Forelimb muscle (tissue), 1 donor: ENCODE measurements at places on chromosomes 4 and X.
A peak's percentile ranks its signal among the peaks of the same experiment; 100 is the strongest.

GRCh38 chr4:122687531-122688061 is 44.9 kb upstream of the BBS12 start:
- DNase-seq: no peak

DNA sequence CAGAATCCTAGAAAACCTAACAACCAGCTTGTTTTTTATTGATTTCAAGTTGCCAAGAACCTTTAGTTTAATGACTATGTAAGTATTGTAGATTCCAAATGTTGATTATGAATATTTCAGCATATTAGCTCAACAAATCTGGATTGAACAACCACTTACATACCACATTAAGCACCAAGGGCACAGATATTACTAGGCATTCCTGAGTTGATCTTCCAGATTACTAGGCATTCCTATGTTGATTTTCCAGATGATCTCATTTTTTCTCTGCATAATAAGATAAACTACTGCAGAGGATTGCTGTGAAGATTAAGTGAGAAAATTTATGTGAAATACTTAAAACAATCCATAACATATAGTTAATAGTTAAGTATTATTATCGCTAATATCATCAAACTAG is 17.4 kb upstream of the DCAF8L1 start:
- no peak for DNase-seq

GRCh38 chr4:38759113-38759789 is 23.5 kb downstream of the TLR10 start:
- no peak for DNase-seq

DNA sequence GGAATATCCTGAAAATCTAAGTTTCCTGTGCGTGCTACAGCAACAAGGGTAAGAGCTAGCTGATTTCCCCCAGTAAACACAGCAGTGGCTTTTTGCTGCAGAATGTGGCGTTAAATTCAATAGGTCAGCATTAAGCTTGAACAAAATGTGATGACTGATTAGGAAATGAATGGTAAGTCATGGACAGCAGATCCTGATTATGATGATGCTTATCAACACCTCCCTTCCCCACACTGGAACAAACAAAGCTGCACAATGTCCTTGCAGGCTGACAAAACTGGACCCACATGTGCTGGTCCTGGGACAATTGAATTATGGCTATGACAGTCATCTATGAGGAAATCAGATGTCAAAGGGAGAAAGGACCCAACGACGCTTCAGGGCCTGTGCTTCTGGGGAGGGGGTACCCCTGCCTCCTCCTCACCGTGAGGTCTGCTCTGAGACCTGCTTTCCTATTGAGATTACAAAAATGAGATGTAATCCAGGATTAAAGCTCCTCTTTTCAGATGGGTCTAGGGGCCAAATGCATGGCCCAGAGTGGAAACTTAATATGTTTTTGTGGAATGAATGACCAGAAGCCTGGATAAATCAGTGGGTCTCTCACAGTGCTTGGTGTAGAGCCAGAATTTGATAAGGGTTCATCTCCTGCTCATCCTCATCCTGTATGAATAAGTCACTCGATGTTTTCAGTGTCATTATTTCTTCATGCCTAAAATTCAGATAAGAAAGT is 32.0 kb upstream of the BOD1L1 start:
- DNase-seq: no peak

DNA sequence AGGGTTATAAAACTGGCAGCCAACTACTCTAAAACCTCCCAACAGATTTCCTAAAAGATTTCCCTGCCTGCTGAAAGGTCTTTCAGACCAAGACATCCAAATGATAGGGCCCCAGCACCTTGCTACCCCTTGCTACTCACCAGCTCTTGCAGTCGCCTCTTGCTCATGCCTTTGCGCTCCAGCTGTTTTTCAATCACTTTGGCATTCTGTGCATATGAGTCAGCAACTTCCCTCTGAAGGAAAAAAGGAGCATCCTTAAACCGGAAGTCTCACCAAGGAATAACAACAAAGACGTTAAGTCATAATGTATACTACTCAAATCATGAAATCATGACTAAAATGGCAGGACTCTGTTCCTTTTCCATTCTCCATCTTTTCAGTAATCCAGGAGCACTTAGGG is 24.0 kb downstream of the STEEP1 start:
- no peak for DNase-seq

DNA sequence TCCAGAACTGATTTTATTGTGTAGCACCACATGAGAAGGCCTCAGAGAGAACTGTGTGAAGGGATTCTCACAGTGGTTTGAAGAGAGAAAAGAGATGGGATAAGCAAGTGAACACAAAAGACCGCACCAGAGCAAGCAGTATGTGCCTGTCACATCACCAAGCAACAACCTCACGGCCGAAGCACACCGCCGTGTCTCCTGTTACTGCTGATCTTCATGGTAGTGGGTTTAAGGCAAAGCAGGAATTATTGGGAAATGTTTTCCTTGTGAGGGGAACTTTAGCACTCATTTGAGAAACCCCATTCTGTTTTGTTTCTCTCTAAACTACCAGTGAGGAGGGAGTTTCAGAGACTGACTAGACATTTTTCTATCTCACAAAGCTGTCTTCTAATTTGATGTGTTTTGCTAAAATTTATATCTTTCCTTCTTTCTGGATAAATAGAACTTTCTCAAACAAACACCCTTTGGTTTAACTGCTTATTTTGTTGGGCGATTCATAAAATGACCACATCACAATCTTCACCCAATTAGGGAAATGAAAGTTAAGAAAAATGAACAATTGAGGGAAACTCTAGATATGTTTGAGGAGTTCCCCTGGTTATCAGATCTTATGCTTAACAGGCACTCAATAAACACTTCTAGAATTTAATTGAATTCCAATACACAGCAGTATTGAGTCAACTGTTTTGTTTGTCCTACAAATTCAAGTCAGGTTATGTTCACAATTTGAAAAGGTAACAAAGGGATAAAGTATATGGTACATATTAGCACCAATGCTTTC is 16.5 kb downstream of the SH3KBP1 start:
- no peak for DNase-seq

DNA sequence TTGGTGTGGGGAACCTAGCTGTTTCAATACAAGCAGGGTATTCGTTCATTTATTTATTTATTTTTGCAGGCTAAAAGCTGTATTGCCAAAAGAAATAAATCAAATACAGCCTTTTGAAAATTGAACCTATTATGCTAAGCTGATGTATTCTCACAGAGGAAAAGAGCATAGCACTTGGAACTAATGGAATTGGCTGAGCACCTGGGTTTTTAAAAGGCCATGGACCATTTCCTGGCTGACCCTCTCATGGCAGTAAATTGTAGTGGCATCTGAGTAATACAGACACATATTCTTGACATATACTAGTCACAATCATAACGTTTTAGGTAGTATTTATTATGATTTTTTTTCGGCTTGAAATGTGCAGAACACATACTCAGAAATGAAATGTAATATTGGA is 71.8 kb upstream of the ALG13 start:
- DNase-seq: no peak

GRCh38 chr4:8641256-8641655 is 48.7 kb downstream of the CPZ start:
- DNase-seq: no peak

DNA sequence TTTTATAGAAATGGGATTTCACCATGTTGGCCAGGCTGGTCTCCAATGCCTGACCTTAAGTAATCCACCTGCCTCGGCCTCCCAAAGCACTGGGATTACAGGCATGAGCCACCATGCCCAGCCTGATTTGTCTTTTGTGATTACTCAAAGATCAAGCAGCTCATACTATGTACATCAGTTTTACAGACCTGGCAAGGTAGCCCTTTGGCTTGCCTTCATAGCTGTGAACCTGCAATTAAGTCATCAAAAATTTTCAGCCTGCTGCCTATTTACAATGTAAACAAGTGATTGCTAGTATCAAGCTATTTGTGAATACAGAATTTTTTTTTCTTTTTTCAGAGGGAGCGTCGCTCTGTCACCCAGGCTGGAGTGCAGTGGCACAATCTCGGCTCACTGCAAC is 46.2 kb downstream of the GSX2 start:
- no peak for DNase-seq

DNA sequence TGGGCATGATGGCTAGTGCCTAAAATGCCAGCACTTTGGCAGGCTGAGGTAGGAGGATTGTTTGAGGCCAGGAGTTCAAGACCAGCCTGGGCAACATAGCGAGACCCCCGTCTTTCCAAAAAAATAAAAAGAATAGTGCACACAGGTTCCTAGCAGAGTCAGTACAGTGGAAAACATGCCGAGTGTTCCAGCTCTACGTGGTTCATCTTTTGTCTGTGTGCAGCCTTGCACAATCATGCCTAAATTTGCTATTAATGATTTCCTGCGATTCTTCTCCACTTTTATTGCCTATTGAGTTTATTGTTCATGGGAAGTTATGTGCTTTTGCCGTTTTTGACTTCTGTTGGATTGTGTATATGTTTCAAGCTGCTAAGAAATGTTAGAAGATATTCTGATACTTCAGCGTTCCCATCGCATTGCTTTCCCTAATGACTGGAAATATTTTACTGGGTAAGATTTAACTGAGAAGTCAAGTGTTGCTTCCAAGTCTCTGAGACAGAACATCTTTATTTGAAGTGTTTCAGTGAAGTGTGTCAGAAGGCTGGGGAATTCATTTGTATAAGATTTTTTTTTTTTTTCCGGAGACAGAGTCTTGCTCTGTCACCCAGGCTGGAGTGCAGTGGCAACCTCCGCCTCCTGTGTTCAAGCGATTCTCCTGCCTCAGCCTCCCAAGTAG is 11.3 kb downstream of the DOCK11 start:
- DNase-seq: no peak

DNA sequence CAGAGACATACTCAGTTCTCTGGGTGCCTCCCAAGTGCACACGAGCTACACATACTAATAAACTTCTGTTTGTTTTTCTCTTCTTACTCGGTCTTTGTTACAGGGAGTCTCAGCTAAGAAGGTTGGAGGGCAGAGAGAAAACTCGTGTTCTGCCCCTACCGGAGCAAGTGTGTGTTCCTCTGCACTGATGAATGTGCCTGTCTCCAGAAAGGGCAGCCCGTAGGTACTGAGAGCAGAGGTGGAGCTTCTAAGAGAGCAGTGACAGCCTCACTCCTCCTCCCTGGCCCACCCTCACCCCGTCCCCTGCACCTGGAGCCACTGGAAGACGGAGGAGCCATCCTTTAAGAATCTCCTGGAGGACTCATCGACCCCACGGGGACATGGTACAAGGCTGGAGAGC is 67.6 kb downstream of the MTNR1A start:
- DNase-seq: no peak

DNA sequence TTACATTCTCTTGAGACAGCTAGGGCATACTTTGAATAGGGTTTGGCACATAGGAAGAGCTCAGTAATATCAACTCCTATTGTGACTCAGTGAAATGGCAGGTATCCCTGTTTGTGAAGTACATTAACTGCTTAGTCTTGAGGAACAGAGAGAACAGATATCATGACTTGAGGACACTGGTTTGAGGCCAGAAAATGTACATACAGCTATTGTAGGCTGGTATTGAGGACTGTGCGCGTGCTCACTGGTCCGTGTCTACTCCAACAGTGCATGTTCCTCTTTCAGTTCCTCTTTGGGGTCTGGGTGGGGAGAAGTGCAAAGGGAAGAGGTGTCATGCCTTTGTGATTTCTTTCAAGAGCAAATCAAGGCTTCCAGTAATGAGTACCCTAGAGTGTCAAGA is 34.6 kb upstream of the TBC1D9 start:
- DNase-seq: no peak

GRCh38 chrX:72694170-72694569 is 19.9 kb downstream of the PHKA1 start:
- DNase-seq: no peak

- no peak for DNase-seq
Observed at GRCh38 chr4:56080384-56080783, 131.6 kb downstream of the CEP135 start.

DNA sequence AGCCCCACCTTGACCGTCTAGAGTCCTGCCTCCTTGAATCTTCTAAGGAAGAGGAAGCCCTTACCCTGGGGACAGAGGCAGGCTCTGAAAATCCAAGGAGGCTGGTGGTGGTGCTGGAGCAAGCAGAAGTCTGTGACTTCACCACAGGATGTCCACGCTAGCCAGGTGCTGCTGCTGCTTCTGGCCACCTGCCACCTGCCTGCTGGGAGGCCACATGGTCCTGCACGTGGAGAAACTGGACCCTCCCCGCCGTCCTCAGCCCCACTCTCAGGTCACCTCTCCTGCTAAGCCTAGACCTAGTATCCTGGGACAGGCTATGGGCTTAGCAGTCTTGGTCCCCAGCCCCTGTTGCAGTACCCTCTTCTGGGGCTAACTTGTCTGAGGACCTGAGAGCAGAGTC is 15.8 kb downstream of the TMEM31 start:
- DNase-seq: no peak

DNA sequence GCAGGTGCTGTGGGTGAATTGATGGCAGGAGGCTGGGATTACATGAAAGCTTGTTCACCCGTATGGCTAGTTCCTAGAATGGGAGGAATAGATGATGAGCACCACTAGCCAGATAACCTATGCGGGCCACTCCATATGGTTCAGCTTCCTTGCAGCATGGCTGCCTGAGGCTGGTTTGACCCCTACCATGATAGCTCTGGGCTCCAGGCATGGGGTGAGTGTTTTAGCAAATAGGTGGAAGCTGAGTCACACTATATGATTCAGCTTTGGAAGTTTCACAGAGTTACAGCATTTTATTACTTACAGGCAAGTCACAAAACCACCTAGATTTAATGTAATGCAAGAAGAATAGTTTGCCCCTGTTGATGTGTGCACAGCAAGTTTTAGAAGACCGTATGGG is 603.2 kb downstream of the STIM2 start:
- no peak for DNase-seq

- DNase-seq: peak; percentile 57
Observed at GRCh38 chr4:156686120-156686519, 285.5 kb downstream of the PDGFC start.

DNA sequence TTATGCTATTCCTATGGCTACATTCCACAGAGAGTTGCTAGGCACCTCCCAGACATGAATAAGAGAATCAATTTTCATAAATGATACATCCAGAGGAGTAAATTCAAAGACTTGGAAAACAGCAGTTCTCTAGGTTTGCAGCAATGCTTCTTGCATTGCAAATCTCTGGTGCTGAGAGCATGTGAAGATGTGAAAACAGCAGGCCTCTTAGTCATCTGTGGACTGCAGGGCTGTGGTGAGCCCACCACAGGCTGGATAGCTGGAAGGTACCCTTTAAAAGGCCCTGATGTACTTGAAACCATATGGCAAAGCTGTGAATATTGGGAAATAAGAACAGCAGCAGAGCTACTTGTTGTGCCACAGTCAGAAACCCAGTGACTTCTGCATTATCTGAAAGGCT is 2135.9 kb downstream of the ARAP2 start:
- DNase-seq: no peak

DNA sequence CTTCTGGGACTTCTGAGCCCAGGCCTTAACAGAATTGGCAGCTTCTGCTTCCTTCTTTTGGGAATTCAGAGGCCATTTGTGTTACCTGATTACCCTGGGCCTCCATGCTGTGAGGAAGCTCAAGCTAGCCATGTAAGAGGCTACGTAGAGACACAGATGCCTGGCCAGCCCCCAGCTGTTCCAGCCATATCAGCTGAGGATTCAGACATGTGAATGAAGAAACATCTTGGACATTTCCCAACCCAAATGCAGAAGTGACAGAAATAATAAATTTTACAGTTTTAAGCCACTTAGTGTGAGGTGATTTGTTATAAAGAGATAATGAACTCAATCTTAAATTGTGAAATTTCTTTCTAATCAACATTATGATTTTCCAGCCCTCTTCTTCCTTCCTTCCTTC is 18.7 kb upstream of the ZNF827 start:
- DNase-seq: no peak

GRCh38 chrX:6465756-6466155 is 69.2 kb downstream of the VCX3A start:
- DNase-seq: no peak

GRCh38 chr4:68287704-68288392 is 42.4 kb upstream of the TMPRSS11B start:
- DNase-seq: no peak

GRCh38 chrX:20265726-20266681 is 705 bp downstream of the RPS6KA3 start:
- DNase-seq: no peak
